ENCODE measurements at places on chromosomes 1 and 21.

DNA sequence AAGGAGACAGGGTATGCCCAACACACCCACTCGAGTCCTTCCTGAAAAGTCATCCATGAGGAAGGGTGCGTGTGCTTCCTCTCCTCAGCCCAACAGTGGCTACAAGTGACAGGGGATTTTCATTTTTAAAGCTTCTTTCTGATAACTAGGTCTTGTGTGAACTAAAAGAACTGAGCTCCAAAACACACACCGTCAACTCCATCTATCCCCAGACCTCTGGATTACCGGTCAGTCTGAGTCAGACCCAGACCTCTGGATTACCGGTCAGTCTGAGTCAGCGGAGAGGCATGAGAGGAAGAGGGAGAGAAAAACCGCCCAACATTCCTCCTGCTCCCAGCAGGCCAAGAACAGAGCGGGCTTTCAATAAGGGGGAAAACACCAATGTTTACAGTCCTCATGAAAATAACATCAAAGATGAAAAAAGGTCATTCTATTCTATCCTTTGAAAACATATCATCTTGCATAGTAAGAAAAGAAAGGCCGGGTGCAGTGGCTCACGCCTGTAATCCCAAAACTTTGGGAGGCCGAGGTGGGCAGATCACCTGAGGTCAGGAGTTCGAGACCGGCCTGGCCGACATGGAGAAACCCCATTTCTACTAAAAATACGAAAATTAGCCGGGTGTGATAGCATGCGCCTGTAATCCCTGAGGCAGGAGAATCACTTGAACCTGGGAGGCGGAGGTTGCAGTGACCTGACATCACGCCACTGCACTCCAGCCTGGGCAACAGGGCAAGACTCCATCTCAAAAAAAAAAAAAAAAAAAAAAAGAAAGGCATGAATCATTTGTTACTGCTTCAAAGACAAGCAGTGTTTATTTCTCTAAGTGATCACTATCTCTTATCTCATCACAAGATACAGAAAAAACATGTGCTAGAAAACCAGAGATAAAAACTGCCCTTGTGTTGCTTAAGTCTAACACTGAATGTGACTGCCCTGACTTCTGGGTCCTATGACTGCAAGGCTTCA is 3.4 kb downstream of the PTTG1IP start:
- no peak for DNase-seq

DNA sequence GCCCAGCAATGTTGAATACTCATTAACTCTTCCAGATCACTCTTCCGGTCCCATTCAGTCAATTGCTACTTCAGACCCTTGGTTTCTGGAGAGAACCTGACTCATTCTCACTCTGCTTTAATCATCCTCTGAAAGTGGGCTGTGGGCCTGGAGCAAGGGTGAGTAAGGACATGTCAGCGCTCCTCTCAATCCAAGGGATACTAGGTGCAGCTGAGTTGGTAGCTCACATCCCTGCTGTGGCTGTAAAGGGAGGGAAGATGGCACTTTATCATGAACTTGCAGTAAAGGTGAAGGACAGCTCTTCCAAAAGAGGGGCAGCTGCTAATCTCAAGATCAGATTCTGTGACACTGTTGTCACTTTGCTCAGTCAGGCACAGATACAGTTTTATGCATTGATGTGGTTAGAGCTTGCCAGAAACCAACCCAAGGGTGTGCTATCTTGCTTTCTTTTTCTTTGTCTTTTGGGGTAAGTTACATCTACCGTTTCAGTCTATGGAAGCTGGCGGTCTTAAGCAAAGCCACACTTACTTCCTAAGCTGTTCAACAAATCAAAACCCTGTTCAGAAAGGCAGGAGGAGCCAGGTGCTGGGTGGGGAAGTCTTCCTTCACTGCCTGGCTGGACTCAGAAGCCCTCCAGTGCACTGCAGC is 26.5 kb upstream of the NTPCR start:
- DNase-seq: no peak

- DNase-seq: no peak
Observed at GRCh38 chr1:105700723-105701122, 1355.8 kb upstream of the PRMT6 start.

DNA sequence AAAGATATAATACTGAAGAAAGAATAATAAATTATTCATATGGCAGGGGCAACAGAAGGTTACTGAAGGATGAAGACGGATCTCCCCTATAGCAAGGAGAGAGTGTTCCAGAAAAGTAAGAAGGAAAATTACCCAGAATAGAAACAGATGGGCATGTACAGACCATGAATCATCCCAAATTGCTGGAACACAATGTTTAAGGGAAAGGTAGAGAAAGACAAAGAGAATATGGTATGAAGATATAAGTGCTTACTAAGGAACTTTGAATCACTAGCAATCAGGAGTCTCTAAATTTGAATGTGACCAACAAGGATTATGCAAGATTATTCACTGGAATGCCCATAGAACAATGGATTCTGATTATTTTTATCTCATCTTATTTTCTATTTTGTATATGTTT is 375.4 kb downstream of the COL11A1 start:
- DNase-seq: no peak

DNA sequence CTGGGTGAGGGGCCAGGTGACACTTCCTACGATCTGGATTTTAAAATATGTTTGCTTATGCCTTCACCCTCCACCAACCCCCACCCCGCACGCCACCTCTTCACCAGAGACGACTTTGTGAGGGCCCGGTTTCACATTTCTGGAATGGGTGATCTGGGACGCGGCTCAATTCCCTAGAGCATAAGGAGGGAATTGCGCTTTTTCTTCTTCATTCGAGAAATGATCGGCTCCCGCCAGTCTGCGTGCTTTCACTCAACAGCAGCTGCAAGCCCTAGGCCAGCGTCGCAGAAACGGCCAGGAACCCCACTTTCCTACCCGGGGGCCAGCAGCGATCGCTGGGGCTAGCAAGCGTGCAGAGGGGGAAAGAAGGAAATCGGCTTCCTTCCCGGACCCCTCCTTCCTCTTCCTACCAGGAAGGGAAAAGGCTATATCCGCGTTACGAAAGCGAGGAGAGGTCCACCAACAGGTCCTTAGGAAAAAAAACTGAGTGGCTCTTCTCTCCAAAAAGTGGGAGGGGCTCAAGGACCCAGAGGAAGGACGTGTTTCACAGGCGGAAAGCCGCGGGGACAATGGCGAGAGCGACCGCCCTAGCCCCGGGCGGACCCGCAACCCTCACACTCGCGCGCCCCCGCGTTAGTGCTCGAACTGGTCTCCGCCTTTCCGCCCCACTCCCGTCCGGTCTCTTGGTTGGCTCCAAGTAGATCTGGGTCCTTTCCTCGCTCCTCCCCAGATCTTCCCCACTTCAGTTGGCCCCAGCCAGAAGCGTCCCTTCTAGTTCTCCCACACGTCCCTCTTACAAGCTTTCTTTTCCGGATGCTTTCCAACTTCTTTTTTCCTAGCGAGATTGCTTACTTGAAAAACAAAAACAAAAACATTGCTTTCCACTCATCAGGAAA is 1.1 kb upstream of the ADAMTS1 start:
- no peak for DNase-seq

DNA sequence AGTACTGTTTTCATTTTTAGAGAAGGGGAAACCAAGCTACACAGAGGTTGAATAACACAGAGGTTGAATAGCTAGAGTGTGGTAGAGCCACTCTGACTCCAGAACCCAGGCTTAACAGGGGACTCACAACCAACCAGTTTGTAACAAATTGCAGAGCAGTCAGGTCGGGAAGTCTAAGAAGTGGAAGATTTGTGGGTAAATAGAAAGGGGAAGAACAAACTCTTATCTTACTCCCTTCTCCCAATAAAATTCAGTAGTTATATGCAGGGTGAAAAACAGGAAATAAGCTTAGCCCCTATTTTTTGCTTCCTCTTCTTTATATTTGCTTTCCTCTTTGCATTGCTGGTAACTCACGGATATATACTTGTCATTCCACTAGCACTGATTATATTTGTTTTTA is 23.2 kb downstream of the CDC42 start:
- peak; percentile 56 for DNase-seq

GRCh38 chr1:200694738-200695137 is 25.0 kb upstream of the DDX59 start:
- no peak for DNase-seq

Measured in inflammatory macrophage treated with lipopolysaccharide for 1 hour (primary cell).